Cortex of kidney (tissue), 1 donor: ENCODE measurements at places on chromosomes 3 and 15.
A peak's percentile ranks its signal among the peaks of the same experiment; 100 is the strongest.

- DNase-seq, result no peak
These were observed 7.2 kb downstream of the CCDC80 start for GRCh38 chr3:112633757-112634156.

GRCh38 chr15:29270976-29271375, 1.4 kb upstream of the NSMCE3 start:
- DNase-seq, result no peak

- DNase-seq, result no peak
These were observed 20.7 kb downstream of the ZBTB38 start for GRCh38 chr3:141388823-141389621.

DNA sequence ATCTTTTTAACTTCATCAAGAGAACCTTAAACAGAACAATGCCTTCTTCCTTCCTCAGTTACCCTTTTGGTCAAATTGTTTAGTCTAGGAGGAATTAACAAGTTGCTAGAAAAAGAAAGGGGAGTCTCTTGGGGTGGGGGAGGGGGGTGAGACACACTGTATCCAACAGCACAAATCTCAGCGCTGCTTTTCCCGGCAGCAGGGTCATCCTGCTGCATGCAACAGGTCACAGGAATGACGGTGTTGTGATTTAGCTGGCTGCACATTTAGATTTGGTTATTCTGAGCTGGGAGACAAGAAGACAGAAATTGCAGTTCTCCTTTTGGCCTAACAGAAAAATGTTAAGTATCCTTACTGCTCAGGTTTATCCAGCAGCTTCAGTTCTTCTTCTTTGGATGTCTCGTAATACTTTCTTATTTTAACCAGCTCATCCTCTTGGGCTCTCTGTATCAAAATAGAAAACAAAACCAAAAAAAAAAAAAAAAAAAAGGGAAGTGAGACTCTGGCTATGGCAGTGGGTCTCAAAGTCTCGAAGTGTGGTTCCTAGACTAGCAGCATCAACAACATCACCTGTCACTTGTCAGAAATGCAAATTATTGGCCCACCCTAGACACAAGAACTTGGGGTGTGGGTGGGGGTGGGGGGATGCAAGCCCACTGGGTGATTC, 190.5 kb downstream of the GREM1 start:
- no peak for DNase-seq

DNA sequence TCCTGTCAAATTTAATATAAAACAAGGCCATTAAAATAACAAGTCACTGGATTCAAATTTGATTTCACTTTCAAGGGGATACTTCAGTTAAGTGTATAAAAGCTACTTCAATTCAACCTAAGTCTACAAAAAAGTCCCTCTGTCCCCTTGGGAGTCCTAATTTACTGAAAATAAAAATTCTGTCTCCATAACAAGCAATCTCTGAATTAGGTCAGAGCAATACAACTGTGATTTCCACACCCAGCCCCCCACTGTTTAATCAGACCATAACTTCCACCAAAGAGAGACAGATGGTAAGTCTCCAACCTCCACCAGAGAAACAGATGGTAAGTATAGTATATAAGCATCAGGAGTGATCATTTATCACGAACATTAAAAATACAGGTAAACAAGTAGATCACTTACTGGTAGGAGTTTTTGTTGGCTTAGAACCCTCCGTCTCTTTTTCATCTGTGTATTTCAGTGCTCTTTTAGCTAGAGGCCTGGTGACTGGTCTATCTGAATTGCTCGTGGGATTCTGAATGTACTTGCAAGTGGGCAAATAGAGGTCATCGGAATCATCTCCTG, 12.1 kb downstream of the SGO1 start:
- DNase-seq, result no peak

DNA sequence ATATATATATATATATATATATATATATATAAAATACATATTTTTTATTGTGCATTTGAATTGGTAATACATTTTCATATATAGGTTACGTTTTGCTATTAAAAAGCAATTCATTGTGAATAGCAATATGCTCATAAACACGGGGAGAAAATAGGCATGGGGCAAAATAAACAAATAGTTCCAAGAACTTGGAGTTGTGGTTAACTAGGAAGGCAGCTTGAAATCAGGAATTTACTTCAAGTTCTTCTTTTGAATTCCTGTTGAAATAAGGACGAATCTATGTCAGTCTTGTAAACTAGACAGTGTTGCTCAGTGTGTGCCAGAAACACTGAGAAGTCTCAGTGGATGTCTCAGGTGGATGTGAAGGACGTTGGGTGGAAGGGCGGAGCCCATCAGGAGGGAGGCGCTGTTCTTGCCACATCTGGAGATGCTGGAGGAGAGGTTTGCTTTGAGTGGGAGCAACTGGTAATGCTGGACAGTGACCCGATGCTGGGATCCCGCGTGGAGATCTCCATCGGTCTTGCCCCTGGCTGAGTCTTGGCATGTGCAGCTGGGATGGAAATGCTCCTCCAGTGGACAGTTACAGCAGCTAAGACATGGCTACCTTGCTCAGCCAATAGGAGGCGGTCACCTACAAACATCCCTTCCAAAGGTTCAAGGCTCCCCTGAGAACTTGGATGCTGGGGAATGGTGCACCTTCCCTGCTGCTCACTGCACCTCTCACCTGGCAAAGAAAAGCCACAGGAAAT, 2.5 kb downstream of the IL16 start:
- DNase-seq, result no peak

DNA sequence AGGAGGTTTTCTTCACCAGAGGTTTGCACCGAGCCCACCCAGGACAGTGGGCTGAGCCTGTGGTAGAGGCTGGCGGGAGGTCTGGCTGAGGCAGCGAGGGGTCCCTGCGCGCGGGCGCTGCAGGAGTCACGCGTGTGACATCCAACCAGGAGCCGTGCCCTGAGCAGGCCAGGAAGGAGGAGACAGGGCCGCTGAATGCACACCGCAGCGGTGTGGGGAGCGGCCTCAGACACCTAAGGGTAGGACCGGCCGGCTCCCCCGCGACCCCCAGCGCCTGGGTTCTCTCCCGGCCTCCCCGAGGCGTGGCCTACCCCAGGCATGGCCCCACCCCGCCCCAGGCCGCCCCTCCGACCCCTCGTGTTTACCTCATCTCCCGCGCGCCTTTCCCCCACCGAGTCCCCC, 412 bp downstream of the SLC41A3 start:
- no peak for DNase-seq

DNA sequence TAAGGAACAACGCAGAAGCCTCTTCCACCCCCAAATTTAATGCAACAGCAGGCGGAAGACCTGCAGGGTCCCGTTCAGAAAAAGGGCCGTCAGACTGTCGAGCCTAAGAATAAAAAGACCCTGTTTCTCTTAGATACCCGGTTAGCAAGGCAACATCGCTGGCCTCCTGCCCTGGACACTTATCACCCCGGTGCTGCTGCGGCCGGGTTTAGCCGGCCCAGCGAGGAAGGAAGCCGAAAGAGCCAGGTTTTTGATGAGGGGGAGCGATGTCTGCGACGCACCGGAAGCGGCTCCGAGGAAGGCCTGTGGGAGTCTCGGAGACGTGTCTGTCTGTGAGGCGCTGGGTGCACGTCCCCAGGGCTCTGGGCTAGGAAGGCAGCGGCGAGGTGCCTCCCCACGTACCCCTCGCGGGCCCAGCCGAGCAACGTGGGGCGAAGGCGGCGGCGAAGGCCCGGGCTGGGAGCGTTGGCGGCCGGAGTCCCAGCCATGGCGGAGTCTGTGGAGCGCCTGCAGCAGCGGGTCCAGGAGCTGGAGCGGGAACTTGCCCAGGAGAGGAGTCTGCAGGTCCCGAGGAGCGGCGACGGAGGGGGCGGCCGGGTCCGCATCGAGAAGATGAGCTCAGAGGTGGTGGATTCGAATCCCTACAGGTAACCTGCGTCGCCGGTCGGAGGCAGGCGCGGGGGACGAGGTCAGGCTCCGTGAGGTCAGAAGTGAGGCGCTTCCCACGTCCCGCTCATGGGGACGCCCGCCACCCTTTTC, at the start of gene UBA5:
UBA5 (plus strand) TSS at position 278 of the 759 bp plus-strand sequence; CDS start at position 487, 209 bp downstream.
- DNase-seq, result no peak

GRCh38 chr3:52705688-52706686, at the start of the genes GLT8D1 and SPCS1:
Gene GLT8D1 (minus strand): TSS chr3:52705791. CDS start chr3:52700460, 5,331 bp downstream.
Gene SPCS1 (plus strand): TSS chr3:52706106. CDS start chr3:52706247, 141 bp downstream.
- no peak for DNase-seq

- no peak for DNase-seq
These were observed 99.7 kb downstream of the TAFA4 start for GRCh38 chr3:68832680-68833079.

DNA sequence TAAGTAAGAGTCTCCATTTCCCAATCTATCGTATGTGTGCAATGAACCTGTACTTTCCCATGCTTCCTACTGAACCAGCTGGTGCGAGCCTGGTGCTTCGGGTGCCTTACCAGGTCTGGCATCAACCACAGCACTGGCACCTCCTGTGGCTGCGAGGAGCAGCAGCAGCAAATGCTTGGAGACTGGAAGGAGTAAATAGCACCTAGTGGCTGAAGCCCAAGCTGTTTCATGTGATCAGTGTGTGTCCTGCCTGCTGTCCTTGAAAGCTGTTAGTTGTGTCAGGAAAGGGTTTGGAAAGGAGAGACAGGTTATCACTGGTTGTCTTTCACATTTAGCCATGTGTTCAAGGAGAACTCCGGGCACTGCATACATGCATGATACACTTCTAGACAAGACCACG, 31.8 kb downstream of the PCOLCE2 start:
- no peak for DNase-seq

GRCh38 chr3:6528951-6529350, 332.0 kb upstream of the GRM7 start:
- no peak for DNase-seq

GRCh38 chr15:31294067-31294466, 32.6 kb upstream of the KLF13 start:
- no peak for DNase-seq

GRCh38 chr3:129246636-129247035, 2.8 kb upstream of the COPG1 start:
- DNase-seq, result no peak

DNA sequence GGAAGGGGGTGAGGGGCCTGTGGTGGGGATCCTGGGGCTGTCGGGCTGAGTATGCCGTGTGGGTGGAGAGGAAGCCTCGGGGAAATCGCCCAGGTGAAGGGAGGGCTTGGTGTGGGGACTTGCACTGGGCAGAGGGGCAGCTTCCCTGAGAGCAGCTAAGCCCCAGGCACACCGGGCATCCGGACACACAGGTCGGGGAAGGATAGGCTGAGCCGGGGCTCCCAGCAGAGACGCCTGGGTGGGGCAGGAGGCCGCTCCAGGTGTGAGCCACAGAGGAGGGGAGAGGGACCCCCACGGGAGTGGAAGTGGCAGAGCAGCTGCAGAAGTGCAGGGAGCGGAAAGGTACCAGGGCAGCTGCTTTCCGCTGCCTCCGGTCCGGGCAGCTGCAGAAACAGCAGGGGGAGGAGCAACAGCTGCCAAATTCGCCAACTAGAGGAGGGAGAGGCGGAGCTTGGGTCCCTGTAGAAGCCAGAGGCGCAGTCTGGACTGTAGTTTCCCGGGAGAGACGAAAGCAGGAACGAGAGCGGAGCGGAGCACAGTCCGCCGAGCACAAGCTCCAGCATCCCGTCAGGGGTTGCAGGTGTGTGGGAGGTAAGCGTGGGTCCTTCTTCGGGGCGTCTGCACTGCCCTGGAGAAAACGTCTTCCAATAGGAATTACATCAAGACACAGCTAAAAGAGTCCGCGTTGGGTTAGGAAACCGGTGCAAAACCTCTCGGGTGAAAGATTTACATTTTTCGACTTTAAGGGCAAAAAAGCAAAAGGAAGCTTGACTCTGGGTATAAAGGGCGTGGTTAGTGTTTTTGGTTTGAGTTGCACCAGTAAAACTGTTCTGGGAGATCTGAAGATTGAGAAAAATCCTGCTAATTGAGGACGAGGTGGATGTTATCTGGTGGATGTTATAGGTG, at the start of gene SERPINI1:
SERPINI1 (plus strand) TSS at position 489 of the 906 bp plus-strand sequence. CDS start 53,408 bp downstream, outside the sequence.
- DNase-seq, result peak; percentile 19

DNA sequence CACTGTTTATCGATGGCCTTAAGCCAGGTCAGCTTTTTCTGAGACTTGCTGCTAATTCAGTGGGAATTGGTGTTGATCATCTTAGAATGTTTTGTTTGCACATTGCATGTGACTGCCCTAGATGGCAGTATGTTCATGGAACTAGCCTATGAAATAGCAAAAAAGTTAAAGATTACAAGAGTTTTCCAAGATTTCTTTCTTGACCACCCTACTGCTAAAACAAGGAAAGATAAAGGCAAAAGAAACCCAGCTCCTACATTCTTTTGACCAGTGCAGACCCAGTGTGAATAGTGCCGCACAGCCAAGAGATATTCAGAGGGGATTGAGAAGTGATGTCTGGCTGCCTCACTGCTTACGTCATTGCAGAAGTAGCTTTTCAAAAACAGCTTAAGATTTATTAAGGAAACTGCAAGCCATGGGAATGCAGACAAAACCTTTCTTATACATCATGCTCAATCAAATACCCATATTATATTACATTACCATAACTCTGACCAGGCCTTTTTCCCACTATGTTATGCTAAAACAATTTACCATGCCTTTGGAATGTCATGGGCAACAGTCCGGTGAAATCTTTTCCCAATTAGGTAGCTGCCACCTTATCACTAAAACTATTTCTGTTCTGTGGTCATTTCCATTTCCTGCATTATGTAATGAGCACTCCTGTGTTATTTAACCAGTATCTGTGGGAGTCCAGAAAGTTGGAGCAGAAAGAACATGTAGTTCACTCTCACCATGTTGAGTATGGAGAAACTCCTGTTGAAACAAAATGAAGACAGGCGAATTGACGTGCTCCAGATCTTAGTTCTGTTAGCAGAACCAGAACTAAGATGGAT, 6.0 kb downstream of the PHLDB2 start:
- DNase-seq, result no peak

GRCh38 chr3:23623844-23624243, 181.9 kb upstream of the UBE2E1 start:
- DNase-seq, result no peak

GRCh38 chr3:119428538-119428937, 34.9 kb downstream of the TMEM39A start:
- no peak for DNase-seq

DNA sequence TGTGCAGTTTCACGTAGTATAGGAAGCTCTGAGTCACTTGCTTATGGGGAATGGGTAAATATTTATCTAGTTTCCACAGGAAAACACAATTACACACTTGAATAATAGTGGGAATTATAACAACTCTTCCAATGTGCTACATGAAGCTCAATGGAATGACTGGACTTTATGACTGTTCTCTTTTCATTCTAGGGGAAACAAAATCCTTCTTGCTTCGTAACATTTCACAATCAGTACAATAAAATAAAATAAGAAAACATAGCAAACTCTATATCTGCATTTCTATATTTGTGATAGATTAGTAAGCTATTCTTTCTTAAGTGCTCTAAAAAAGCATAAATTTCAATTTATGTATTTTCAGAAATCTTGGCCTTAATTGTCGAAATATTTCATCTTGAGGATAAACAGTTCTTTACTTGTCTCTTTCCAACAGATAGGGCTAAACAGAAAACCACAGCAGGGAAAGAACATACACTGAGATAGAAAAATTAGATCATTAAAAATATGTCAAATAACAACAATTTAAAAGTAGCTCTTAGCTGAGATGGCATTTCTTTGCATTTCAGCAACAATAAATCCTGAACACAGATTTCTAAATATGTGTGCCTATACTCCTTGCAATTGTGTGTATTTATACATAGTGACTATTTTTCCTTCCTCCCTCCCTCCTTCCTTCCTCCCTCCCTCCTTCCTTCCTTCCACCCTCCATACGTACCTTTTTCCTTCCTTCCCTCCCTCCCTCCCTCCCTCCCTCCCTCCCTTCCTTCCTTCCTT, 395.5 kb upstream of the KCNMB2 start:
- no peak for DNase-seq

- no peak for DNase-seq
These were observed 101.8 kb downstream of the NFKBIZ start for GRCh38 chr3:101950985-101951733.

GRCh38 chr3:136068708-136069107, 103.2 kb downstream of the PPP2R3A start:
- no peak for DNase-seq

GRCh38 chr15:90412356-90413194, 24.5 kb downstream of the IQGAP1 start:
- DNase-seq, result no peak
